ENCODE measurements at places on chromosomes 1 and 21. TPM values are rescaled to one million over a fixed set of nuclear protein-coding genes. Genes with fewer than 3 reads are reported as not detected.

Gene HCRTR1
- total RNA-seq, result 0.39 TPM

Gene KRTAP7-1
- total RNA-seq, result not detected

GRCh38 chr21:28827422-28827821 lies 165.3 kb downstream of the LTN1 start:
- no peak for DNase-seq

- no peak for DNase-seq
These were observed 212.8 kb downstream of the PBX1 start for GRCh38 chr1:164771619-164772361.

DNA sequence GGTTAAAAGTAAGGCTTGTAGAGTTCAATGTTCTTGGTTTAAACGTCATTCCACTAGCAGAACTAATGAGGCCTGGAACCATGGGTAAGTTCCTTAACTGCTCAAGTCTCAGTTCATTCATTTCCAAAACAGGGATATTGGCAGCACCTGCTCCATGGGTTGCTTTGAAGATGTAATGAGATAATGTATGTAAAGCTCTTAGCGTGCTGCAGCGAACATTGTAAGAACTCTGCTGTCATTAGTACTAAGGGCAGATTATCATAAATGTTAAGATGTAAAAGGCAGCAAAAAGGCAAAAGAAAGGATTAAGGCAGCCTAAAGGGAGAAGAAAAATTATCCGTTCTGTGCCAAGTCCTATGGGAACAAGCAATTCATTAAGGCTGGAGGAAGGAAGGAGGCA lies 129.1 kb upstream of the NGF start:
- no peak for DNase-seq

GRCh38 chr1:102751111-102751510 lies 357.2 kb downstream of the COL11A1 start:
- no peak for DNase-seq

DNA sequence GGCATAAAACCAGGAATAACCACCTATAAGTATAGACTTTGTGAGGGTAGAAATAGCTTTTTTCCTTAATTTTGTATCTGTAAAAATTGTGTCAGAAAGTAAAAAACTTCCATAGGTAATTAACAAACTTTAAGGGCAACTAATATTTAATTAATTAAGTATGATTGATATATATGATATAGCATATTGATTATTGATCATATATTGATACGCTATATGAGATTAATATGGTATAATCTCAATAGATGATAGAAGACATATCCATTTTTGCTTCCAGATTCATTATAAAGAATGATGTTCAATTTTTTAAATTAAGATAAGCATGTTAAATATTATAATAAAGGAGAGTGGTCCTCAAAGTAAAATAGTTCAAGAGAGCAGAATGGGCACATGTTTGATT lies 99.3 kb upstream of the VAV3 start:
- DNase-seq, result no peak

- no peak for DNase-seq
These were observed 67.2 kb upstream of the CNN3 start for GRCh38 chr1:94993931-94994645.

- DNase-seq, result no peak
These were observed 19.2 kb downstream of the CAPZB start for GRCh38 chr1:19466112-19466561.

GRCh38 chr1:50098591-50099021 lies 10.1 kb upstream of the ELAVL4 start:
- no peak for DNase-seq

- DNase-seq, result no peak
These were observed 164.7 kb upstream of the KCNJ15 start for GRCh38 chr21:38092051-38092450.

GRCh38 chr1:194940336-194941030 lies 1667.8 kb downstream of the KCNT2 start:
- DNase-seq, result no peak

DNA sequence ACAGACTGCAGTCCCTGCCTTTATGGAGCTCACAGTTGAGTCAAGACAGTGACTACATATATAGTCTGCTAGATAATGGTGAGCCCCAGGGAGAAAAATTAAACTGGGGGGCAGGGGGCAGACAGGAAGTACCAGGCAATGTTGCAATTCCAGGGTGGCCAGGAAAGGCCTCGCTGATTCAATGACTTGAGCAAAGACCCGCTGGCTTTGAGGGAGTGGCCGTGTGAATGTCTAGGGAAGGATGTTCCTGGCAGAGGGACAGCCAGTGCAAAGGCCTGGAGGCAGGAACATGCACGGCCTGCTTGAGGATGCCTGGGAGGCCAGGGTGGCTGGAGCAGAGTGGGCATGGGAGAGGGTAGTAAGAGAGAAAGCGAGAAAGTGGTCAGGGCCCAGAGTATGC lies 23.0 kb upstream of the EPHA8 start:
- DNase-seq, result no peak
